ENCODE measurements at places on chromosomes 4 and X.

DNA sequence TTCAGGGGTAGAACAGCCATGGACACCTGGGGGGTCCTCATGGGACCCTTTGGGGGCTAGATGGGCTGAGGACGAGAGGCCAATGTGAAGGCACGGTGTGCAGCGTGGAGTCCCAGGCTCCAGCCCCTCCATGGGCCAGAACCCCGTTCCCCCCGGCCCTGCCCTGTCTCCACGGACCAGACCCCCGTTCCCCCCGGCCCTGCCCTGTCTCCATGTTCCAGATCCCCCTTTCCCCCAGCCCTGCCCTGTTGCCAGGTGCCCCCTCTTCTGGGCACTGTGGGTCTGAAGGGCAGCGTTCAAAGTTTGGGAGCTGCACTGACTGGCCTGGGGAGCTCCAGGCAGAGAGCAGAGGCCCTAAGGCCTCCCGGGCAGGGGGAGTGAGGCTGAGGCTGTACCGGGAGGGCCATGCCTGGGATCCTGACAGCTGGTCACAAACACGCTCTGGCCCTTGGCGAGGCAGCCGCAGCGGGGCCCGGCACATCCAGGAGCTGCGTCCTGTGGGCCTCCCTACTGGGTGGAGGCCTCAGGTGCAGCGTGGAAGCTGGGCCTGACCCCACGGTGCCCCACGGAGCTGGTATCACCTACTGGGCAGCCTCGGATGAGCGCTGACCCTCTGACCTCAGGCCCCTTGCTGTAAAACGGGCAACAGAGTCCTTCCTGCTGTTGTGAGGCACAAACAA is 8.9 kb downstream of the DGKQ start:
- no peak for DNase-seq

DNA sequence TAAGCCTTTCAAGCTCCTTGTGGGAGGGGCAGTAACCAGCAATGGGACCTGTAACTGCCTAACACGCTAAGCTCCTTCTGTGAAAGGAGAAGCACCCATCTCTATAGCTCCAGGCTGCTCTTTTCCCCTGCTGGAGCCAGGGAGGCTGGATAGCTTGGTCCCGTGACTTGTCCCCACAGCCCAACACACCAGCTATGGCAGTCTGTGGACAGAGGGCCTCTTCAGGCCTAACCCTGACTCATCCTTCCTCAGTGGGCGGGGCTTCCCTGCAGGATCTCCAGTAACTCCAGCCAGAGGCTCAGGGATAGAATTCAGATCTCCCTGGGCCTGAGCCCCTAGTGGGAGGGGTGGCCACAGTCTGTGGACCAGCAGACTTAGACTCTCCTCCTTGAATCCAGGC is 1290.1 kb downstream of the PCDH7 start:
- no peak for DNase-seq

GRCh38 chr4:6076391-6076790 is 58.2 kb upstream of the C4orf50 start:
- no peak for DNase-seq

DNA sequence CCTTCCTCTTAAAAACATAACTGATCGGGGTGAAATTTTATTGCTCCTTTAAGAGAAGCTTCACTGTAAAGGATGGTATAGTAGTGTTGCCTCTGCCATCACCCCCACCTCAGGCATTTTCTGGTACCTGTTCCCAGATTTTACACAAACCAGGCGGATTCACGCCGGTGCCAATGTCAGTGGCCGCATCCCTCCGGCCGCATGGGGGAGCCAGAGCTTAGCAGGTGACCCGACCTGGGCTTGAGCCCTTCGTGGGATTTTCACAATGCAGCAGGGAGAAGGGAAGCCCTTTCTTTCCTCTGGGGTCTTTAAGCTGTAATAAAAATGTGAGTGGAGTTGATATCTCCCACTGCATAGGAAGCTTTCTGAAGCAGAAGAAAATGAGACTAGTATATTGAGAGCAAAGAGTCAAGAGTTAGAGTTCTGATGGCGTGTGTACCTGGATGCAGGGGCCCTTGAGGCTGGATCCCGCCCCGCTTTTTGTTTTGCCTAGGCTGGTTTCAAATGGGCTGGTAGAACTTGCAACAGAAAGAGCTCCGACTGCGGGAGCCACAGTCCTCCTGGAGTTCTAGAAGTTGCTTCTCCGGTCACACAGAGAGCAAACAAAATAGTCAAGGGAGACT is 59.4 kb downstream of the POLR2B start:
- no peak for DNase-seq

GRCh38 chrX:41153448-41153847 is 68.2 kb downstream of the USP9X start:
- no peak for DNase-seq

DNA sequence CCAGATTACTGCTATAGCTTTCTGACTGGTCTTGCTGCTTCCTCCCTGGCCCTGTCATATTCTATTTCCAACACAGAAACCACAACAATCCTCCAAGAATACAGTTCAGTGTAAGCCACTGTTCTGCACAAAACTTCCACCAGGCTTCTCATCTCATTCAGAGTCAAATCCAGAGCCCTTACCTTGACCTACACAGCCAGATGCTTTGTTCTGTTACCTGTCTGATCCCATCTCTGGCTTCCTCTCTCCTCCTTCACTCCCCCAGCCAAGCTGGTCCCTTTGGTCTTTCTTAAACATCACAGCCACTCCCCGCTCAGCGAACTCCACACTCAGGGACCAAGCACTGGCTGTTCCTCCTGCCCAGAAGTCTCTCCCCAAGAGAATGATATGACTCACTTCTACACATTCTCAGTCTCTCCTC is 84.8 kb upstream of the BMP2K start:
- no peak for DNase-seq

DNA sequence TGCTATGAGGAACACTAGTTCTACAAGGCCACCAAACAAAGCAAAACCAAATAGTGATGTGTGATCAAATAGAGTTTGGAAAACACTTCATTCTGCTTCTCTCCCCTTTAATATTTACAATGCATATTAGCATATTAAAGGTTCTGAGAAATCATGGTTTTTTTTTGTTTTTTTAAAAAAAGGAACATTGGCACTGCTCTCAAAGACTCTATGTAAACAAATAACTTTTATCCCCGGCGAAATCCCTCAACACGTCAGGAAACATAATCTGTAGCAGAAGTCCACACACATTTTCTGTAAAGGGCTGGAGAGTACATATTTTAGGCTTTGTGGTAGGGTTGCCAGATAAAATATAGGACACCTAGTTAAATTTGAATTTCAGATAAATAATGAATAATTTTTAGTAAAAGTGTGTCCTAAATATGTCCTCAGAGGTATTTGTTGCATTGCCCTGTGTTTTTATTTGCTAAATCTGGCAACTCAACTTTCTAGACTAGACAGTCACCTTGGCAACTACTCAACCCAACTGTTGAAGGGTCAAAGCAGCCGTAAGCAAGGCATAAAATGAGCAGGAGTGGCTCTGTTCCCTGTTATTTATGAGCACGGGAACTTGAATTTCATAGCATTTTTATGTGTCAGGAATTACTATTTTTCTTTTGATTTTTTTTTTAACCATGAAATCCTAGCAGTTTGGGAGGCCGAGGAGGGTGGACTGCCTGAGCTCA is 8.6 kb downstream of the SPATA4 start:
- DNase-seq, result no peak

- DNase-seq, result no peak
Observed at GRCh38 chr4:54392479-54392878, 163.4 kb downstream of the PDGFRA start.

DNA sequence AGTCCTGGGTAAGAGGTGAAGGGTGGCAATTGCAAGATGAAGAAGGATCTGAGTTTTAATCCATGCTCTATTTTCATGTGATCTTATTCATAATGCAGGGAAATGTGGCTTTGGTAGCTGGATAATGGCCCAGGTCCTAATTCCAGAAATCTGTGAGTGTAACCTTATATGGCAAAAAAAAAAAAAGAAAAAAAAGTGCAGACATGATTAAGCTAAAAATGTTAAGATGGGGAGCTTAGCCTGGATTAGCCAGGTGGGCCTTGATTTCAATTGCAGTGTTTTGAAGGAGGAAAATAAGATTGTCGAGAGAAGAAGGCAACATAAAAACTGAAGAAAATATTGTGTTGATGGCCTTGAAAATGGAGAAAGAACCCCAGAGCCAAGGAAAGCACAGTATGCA is 867.7 kb upstream of the HS3ST1 start:
- DNase-seq, result no peak

GRCh38 chrX:130688360-130688759 is 214.6 kb downstream of the ENOX2 start:
- no peak for DNase-seq

DNA sequence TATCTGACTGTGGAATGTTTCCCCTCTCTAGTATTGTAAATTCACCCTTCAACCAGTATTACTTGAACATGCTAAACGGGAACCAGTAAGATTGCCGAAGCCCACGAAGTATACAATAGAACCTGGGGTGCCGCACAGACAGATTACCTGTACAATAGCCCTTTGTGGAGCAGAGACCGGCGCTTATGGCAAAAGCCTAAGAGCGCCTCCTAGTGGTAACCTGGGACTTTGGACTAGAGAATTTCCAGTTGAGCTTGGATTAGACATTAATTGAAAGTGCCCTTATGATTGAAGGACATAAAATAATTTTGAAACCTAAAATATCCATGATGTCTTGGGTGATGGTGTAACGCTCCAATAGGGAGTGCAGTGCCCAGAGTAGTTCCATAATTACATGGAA is 14.1 kb downstream of the ZNF157 start:
- peak; percentile 3 for DNase-seq

- no peak for DNase-seq
Observed at GRCh38 chr4:127896528-127896927, 15.8 kb downstream of the PLK4 start.

GRCh38 chr4:167000141-167000852 is 234.0 kb downstream of the SPOCK3 start:
- no peak for DNase-seq

All from AG04450 (cell line).